ENCODE measurements at places on chromosomes 1 and 21. TPM values are rescaled to one million over a fixed set of nuclear protein-coding genes. Genes with fewer than 3 reads are reported as not detected.

DNA sequence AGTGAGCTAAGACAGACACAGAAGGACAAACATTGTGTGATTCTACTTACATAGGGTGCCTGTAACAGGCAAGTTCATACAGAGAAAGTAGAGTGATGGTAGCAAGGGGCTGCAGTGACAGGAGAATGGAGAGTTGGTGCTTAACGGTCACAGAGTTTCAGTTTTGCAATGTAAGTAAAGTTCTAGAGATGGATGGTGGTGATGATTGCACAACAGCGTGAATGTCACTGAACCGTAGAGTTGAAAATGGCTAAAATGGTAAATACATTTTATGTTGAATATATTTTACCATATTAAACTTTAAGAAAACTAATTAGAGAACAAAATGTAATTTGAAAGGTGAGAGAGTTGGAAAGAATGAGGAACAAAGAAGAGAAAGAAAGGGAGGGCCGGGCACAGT is 8.7 kb downstream of the CFAP107 start:
- no peak for DNase-seq

Gene TGFB2
- 0.11 TPM for total RNA-seq

Gene TNNI3K
- 1.0 TPM for total RNA-seq

GRCh38 chr1:50424045-50424883 is 1.0 kb upstream of the DMRTA2 start:
- DNase-seq, result no peak

Gene TMEM52
- 1.9 TPM for total RNA-seq

DNA sequence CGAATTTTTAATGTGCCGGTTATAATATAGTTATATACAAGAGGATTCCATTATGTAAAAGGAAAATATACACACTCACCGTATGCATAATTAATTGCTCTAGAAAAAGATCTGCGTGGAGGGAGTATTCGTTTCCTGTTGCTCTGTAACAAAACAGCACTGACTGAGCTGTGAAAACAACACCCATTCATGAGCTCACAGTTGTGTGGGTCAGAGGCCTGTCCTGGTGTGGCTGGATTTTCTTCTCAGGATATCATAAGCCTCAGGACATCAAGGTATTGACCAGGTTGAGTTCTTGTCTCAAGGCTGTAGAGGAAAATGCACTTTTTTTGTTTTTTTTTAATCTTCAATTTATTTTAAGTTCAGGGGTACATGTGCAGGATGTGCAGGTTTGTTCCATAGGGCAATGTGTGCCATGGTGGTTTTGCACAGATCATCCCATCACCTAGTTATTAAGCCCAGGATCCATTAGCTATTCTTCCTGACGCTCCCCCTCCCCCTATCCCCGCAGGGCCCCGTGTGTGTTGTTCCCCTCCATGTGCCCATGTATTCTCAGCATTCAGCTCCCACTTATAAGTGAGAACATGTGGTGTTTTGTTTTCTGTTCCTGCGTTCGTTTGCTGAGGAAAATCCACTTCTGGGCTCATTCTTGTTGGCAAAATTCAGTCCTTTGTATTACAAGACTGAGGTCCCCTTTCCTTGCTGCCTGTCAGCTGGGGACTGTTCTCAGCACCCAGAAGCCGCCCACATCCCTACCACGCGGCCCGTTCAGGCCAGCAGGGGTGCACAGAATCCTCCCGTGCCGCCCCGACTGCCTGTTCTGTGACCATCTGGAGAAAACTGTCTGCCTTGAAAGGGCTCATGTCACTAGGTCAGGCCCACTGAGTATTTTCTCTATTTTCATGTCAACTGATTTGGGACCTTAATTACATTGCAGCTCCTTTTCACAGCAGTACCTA is 87.4 kb upstream of the ERRFI1 start:
- no peak for DNase-seq

DNA sequence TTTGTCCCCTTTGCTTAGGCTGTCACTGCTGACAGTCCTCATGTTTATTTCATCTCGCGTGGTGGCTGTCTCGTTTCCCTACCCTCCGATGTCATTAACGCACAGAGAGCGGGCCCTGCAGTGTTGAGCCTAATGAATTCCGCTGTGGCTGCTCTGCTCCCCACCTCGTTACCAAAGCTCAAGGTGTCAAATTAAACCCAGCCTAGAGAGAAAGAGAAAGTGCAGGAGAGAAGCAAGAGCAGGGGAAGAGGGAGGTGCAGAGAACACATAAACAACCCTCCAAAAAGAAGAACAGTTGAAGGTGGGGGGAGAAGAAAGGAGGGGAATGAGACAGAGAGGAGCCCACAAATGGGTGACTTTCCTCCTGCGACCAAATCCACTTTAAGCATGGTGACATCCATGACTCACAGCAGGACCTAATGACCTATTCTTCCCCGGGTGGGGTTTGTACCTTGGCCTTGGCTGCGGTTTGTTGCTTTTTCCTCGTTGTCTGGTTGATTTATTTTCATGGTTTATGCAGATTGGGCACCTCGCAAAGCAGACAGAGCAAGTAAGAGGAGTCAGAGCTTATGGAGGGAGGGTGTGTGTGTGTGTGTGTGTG is 92.5 kb downstream of the PBX1 start:
- DNase-seq, result no peak

GRCh38 chr1:33660244-33660643 is 187.8 kb downstream of the ZSCAN20 start:
- DNase-seq, result no peak

Gene OR10Z1
- total RNA-seq, result not detected

- no peak for DNase-seq
These were observed at the start of gene WNT9A for GRCh38 chr1:227947676-227948492. Gene WNT9A (minus strand): TSS chr1:227947932. CDS start chr1:227947887, 45 bp downstream.

GRCh38 chr1:215005078-215005477 is 77.5 kb upstream of the KCNK2 start:
- no peak for DNase-seq

Gene FMN2
- not detected for total RNA-seq

Gene ABCA4
- total RNA-seq, result not detected

GRCh38 chr1:99570486-99571089 is 75.3 kb upstream of the PALMD start:
- no peak for DNase-seq

All from CD4-positive, alpha-beta T cell (primary cell).